ENCODE measurements at places on chromosomes 5 and 9. TPM values are rescaled to one million over a fixed set of nuclear protein-coding genes. Genes with fewer than 3 reads are reported as not detected.

ANKRD33B gene
- total RNA-seq = 15.2 TPM

AMBP gene
- total RNA-seq = not detected

DNA sequence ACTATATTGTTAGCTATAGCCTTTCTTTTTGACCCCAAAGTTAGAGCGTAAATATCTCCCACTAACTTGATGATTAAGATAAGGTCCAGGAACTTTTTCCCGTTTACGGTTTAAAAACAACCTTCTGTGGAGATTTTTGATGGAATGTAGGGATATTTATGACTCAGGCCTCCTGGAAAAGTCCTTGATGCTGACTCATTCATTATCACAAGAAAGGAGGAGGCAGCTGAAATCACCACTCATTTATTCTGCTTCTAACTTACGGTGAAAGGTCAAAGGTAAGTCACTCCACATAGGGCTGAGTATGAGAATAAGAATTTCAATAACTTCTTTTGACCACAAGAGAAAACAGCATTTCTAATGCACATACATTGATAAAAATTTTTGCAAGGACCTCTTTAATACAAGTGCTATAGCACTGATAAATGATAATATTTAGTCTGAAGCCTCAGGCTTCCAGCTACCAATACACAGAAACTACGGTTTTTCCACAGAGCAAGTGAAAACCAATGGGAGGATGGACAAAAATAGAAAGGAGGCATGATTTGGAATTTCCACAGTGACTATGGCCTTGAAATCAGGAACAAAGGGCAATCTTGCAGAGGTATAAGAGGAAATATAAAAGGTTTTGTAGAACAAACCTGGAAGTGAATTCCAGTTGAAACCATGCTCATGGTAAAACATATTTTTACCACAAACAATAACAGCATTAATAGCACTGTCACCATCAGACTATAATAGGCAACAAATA is 146.5 kb downstream of the PPP2R2B start:
- no peak overlapping the region for H3K4me3 ChIP-seq
- H3K36me3 ChIP-seq = no peaks in the 10 kb centered on the region
- H3K4me1 ChIP-seq = no peaks in the 10 kb centered on the region
- H3K27ac ChIP-seq = no peak overlapping the region
- no peak for DNase-seq

DNA sequence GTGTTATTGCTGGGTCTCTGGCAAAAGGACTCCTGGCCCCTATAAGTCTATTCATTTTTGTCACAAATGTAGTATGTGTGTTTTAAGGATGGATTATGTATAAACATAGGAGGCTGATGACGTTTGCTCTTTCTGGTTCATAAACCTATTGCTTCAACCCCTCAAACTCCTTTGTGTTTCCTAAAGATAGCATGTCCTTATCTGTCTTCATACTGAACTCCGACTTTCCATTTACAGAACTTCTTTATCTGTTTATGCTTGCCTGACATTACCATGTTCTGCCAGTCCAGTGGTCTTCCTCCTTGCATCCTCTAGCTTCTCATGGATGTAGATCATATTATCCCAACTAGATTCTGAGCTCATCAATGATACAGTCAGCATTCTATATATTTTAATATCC is 46.1 kb downstream of the ARHGEF28 start:
- H3K4me1 ChIP-seq = peaks cover 9% of the 10 kb centered on the region
- H3K27ac ChIP-seq = no peak overlapping the region
- H3K27me3 ChIP-seq = no peaks in the 10 kb centered on the region
- H3K36me3 ChIP-seq = no peaks in the 10 kb centered on the region
- no peak for DNase-seq
- H3K4me3 ChIP-seq = no peak overlapping the region

- H3K27me3 ChIP-seq = no peaks in the 10 kb centered on the region
- peak; percentile 26 for DNase-seq
- peak overlapping the region; percentile 56 for H3K4me3 ChIP-seq
- H3K4me1 ChIP-seq = peaks cover 22% of the 10 kb centered on the region
- peak overlapping the region; percentile 44 for H3K27ac ChIP-seq
- H3K36me3 ChIP-seq = no peaks in the 10 kb centered on the region
These were observed 32.6 kb upstream of the RXRA start for GRCh38 chr9:134293611-134294152.

DNA sequence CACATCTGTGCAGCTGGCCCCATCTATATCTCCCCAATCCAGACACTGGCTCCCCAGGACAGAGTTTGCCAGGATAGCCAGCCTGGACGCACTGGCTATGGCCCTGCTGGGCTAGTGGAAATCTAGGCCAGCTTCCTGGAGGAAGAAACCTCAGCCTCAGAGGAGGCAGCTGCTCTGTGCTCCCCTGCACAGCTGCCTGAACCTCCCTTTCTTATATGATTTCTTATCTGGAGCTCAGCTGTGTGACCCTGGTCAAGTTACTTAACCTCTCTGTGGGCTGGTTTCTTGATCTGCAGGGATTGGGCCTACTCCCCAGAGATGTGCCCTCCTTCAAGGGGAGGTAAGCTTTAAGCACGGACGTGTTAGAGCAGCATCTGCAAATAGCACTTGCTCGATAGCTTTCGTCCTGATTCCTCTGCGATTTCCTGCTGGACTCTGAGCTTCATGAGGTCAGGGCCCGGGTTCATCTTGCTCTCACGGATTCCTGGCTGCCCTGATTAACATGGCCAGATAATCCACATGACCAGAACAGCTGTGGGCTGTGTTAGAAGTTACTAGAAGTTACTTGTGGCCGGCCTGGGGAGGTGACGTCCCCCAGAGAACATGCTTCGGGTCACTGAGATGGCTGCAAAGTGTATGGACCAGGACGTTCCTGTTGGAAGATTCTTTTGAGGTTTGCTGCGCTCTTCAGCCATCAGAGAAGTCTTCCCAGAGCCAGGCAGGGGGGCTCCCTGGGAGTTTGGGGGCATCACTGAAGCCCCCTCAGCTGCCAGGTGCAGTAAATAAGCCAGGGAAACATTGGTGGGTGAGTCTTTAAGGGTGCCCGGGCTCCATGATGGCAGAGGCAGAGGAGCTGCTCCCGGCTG is 14.5 kb downstream of the C9orf50 start:
- no peak overlapping the region for H3K4me3 ChIP-seq
- H3K27ac ChIP-seq = peak overlapping the region; percentile 95
- H3K36me3 ChIP-seq = no peaks in the 10 kb centered on the region
- peaks cover 55% of the 10 kb centered on the region for H3K4me1 ChIP-seq
- no peaks in the 10 kb centered on the region for H3K27me3 ChIP-seq
